ENCODE measurements at places on chromosomes 6 and 20. TPM values are rescaled to one million over a fixed set of nuclear protein-coding genes. Genes with fewer than 3 reads are reported as not detected.

The CRISP2 gene
- not detected for total RNA-seq

The BHLHE23 gene
- total RNA-seq: not detected

The FBXO9 gene
- 27.4 TPM for total RNA-seq

The COL12A1 gene
- 62.1 TPM for total RNA-seq

The SEMG1 gene
- not detected for total RNA-seq

The NINL gene
- 18.1 TPM for total RNA-seq

The RIMS1 gene
- 0.24 TPM for total RNA-seq

The SAPCD1 gene
- 0.89 TPM for total RNA-seq

The AKAP12 gene
- total RNA-seq: 63.4 TPM

The FLRT3 gene
- 5.3 TPM for total RNA-seq

The STX16 gene
- 28.4 TPM for total RNA-seq
